ENCODE measurements at places on chromosomes 6 and 20. TPM values are rescaled to one million over a fixed set of nuclear protein-coding genes. Genes with fewer than 3 reads are reported as not detected.
A peak's percentile ranks its signal among the peaks of the same experiment; 100 is the strongest.

GRCh38 chr20:53037621-53038020, 65.5 kb downstream of the TSHZ2 start:
- H3K4me1 ChIP-seq = no peaks in the 10 kb centered on the region
- H3K27me3 ChIP-seq = no peaks in the 10 kb centered on the region
- no peaks in the 10 kb centered on the region for H3K36me3 ChIP-seq
- no peak for DNase-seq
- H3K4me3 ChIP-seq = no peak overlapping the region

The EYS gene
- total RNA-seq = not detected

- H3K4me1 ChIP-seq = peaks cover 16% of the 10 kb centered on the region
- no peak for DNase-seq
- H3K27me3 ChIP-seq = no peaks in the 10 kb centered on the region
- H3K36me3 ChIP-seq = peaks cover 3% of the 10 kb centered on the region
- H3K27ac ChIP-seq = no peak overlapping the region
Measured at GRCh38 chr6:124792386-124792785, 169.9 kb upstream of the RNF217 start.

DNA sequence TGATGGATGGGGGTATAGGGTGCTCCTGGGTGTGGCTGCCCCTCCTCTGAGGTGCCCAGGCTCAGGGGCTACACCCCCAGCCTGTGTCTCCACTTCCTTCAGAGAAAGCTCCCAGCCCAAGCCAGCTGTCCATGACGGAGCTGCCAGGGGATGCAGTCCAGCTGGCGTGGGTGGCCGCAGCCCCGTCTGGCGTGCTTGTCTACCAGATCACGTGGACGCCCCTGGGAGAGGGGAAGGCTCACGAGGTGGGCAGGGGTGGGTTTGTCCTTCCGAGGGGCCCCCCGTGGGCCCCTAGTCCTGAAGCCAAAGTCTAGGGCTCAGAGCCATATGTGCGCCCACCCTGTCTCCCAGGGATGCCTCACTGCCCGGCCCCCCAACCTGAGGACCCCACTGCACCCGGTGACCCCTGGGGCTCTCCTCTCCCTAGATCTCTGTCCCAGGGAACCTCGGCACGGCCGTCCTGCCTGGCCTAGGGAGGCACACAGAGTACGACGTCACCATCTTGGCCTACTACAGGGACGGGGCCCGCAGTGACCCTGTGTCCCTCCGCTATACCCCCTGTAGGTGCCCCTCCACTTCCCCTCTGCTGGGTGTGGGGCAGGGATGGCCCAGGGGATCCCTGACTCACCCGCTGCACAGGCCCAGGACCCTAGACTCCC, 19.8 kb downstream of the COL20A1 start:
- H3K27me3 ChIP-seq = no peaks in the 10 kb centered on the region
- no peaks in the 10 kb centered on the region for H3K4me1 ChIP-seq
- no peak overlapping the region for H3K4me3 ChIP-seq
- DNase-seq = no peak

- no peak overlapping the region for H3K4me3 ChIP-seq
- peak overlapping the region; percentile 92 for H3K27ac ChIP-seq
- DNase-seq = no peak
- H3K4me1 ChIP-seq = peaks cover 54% of the 10 kb centered on the region
- H3K36me3 ChIP-seq = peaks cover 2% of the 10 kb centered on the region
- H3K27me3 ChIP-seq = no peaks in the 10 kb centered on the region
Measured at GRCh38 chr6:2351090-2351489, 105.7 kb upstream of the GMDS start.

DNA sequence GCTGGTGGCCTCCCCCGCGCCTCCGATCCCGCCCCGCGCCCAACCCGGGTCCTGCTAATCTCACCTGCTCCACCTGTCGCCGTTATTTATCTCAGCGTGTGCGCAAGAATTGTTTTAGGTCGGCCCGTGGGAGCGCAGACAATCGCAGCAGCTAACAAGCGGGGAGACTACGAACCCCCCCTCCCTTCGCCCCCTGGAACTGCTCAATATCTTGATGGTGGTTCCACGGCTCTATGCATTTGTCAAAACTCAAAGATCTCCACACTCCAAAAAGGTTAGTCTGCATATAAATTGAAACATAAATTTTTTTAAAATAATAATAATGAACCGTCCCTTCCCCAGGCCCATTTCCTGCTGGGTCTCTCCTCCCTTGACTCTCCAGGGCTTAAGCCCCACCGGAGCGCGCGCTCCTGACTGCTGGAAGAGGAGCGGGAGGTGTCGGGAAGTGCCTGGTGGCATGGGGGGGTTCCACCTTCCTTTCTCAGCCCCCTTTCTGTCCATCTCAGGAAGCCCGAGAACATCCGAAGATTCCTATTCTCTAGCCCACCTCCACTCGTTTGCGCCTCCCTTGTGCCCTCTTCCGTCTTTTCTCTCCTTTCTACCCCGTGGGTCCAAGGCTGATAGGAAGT, 1.6 kb upstream of the MDGA1 start:
- H3K27me3 ChIP-seq = no peaks in the 10 kb centered on the region
- peak overlapping the region; percentile 17 for H3K27ac ChIP-seq
- no peaks in the 10 kb centered on the region for H3K36me3 ChIP-seq

GRCh38 chr6:145250436-145250835, 484.9 kb downstream of the EPM2A start:
- DNase-seq = no peak
- no peaks in the 10 kb centered on the region for H3K36me3 ChIP-seq
- H3K27ac ChIP-seq = no peak overlapping the region
- peaks cover 4% of the 10 kb centered on the region for H3K4me1 ChIP-seq
- H3K4me3 ChIP-seq = no peak overlapping the region

DNA sequence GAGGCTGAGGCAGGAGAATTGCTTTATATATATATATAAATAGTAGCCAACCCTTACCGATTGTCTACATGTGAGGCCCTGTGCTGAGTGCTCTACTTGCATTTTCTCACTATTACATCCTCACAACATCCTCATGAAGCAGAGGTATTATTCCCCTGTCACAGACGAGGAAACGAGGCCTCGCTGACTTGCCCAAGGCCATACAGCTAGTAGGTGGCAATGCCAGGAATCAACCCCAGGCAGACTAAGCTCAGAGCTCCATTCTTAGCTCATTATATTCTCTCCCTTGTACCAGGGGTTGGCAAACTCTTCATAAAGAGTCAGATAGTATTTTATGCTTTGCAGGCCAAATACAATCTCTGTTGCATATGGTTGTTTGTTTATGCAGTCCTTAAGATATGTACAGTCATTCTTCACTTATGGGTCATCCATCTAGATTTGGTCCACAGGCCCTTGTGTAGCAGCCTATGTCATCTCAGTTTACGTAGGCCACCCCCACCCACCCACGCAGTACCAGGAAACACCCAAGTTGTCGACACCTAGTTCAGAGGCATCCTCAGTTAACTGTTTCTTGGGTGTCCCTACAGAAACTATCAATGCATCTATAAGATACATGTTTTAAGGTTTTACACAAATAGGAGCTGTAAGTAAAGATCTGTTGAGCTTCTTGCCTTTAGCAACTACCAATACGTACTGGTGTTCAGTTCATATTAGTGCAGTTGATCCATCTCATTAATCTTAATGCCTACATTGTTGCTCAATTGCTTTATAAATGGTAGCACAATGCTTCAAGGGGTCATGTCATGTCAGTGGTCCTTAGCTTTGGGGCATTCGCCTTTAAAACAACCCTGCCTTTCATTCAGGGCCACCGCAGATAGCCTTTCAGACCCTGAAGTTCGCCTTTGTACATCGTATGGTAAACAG, 3.0 kb downstream of the CASS4 start:
- peaks cover 16% of the 10 kb centered on the region for H3K36me3 ChIP-seq
- H3K4me1 ChIP-seq = peaks cover 20% of the 10 kb centered on the region
- no peak overlapping the region for H3K27ac ChIP-seq
- H3K4me3 ChIP-seq = no peak overlapping the region
- DNase-seq = no peak

The CABLES2 gene
- total RNA-seq = 6.4 TPM

- no peak overlapping the region for H3K4me3 ChIP-seq
- peaks cover 9% of the 10 kb centered on the region for H3K4me1 ChIP-seq
- H3K27ac ChIP-seq = no peak overlapping the region
Measured at GRCh38 chr6:161111261-161111660, 119.7 kb downstream of the MAP3K4 start.

- H3K4me1 ChIP-seq = peaks cover 11% of the 10 kb centered on the region
- DNase-seq = no peak
- H3K27ac ChIP-seq = no peak overlapping the region
- H3K36me3 ChIP-seq = peaks cover 2% of the 10 kb centered on the region
- no peak overlapping the region for H3K4me3 ChIP-seq
Measured at GRCh38 chr6:122028933-122029522, 370.4 kb upstream of the HSF2 start.

DNA sequence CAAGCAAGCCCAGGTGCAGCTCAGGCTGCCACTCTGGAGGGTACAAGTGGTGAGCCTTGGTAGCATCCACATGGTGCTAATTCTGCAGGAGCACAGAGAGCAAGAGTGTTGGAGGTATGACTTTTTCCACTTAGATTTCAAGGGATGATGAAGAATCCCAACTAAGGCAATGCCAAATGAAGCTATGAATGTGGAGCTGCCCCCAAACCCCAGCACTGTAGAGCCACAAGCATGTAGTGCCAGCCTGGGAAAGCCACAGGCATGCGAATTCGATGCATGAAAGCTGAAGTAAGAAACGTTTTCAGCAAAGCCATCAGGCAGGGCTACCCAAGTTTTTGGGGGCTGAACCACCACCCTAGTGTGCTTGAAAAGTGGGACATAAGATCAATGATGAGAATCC, 251.1 kb downstream of the HAO1 start:
- no peak for DNase-seq
- no peaks in the 10 kb centered on the region for H3K36me3 ChIP-seq
- no peaks in the 10 kb centered on the region for H3K4me1 ChIP-seq

Data from chondrocyte (in vitro differentiated cells).